ENCODE measurements at places on chromosomes 5 and 9.

GRCh38 chr9:121194730-121195129 is 6.9 kb downstream of the RAB14 start:
- DNase-seq: no peak

DNA sequence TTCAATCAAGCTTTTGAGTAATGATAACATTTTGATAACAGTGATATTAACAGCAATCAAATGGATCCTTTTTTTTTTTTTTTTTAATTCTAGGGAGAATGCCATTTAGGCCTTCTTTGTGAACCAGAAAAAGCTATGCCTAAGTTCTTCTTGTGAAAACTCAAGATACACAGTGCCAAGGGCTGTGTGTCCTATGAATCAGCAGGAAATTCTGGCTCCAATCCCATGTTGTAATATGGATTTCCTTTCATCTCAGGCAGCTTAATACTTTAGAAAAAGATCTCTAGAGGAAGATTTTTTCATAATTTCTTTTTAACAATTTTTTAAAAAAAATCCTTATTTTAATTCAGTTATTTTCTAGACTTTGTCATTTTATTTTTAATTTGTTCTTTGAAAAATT is 96.1 kb downstream of the NUDT12 start:
- DNase-seq: no peak

DNA sequence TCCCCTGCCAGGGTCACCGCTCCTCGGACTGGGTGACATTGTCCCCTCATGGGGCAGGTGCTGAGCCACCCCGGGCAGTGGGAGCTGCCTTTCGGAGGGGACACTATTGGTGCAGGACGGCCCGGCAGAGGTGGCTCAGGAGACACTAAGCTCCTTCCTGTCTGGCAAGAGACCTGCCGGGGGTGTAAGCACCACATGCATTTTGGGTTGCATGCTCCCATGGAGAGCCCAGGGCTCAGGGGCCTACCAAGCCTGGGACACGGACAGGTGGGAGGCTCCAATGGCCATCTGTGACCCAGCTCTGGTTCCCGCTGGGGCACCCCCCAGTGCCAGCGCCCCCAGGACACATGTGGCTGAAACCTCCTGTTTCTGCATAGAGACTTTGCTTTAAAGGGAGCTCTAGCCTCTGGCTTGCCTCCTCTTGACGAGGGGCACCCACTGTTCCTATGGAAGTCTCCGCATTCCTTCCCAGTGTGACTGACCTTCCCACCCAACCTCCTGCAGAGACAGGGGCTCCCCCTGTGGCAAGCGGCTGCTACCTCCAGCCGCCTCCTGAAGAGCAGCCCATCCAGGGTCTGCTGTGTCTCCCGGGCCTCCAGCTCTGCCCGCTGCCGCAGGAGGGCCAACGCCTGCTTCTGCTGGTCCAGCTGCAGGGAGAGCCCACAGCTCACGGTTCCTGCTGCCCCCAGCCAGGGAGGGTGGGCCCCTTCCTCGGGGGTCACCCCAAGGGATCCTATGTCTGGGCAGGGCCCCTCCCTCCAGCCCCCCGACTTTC is 28.1 kb downstream of the CCDC187 start:
- DNase-seq: no peak

DNA sequence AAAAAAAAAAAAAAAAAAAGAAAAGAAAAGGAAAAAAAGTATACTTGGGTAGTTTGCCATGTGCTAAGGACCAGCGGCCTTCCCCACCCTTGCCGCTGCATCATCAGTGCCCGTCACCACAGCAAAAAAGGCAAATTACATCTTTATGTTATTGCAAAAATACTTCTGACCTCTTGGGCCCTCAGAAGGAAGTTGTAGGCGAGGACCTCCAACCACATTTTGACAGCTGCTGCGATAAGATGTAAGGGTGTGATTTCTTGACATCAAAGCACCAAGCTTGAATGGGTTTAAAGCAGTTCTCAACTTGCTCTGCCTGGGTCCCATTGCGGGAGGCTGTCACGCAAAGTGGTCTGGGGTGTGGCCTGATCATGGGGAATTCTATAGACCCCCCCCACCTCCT is 39.2 kb downstream of the DMRT1 start:
- no peak for DNase-seq

DNA sequence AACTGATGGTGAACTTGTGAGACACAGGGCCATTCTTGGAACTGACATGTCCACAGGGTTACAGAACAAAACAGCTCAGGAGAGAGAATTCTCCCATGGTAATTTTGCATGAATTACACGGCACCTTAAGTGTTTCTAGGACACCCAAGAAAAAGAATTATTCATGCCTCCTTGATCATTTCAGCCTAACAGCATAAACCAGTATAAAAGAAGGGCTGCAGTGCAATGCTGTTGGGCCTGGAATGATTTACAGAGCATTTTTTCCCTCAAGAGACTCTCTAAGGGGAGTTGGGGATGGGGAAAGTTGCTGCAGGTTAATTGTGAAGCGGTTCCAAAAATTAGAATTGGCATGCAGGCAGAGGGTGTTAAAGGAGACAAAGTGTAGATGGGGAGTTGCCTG is 136.4 kb upstream of the FBXL7 start:
- no peak for DNase-seq

DNA sequence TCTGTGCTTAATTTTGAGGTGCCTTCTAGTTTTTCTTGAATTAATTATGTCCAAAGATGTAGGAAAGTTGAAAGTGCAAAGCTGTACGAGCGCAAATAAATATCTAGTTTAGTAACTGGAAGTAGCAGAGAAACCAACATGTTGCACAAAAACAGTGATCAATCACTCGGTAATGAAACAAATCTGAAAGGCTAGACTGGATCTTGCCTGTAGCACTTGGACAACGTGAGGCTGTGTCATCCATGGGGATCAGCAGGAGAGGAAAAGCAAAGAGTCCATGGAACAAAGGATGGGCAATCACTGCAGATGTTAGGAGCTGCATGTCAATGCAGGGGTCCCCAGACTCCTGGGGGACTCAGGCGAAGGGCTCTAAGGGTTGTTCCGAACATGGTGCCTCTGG is 424.2 kb downstream of the IRX1 start:
- no peak for DNase-seq

- DNase-seq: no peak
These were observed 12.8 kb downstream of the ANKRA2 start for GRCh38 chr5:73552642-73553041.

GRCh38 chr9:75138260-75139040 is 50.1 kb downstream of the OSTF1 start:
- no peak for DNase-seq

DNA sequence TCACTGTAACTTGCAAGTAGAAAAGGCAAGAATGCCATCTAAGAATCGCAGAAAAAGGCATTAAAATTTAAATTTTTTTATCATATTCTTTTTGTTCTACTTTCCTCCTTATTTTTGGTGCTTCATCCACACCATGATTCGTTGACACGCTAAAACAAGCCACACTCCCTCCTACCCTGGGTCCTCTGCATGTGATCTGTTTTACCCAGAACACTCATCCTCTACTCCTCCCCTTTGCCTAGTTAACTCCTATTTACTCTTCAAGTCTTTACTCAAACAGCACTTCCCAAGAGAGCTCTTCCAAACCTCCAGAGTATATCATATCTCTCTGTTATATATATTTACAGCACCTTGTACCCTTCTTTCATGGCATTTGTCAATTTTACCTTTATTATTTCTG is 61.4 kb upstream of the SRP19 start:
- no peak for DNase-seq
